ENCODE measurements at places on chromosomes 11 and 22. TPM values are rescaled to one million over a fixed set of nuclear protein-coding genes. Genes with fewer than 3 reads are reported as not detected.

- no peak for DNase-seq
Measured at GRCh38 chr11:35257281-35257680, 118.3 kb downstream of the CD44 start.

- no peak for DNase-seq
Measured at GRCh38 chr11:11807811-11808782, 33.7 kb upstream of the USP47 start.

The CRYBB2 gene
- not detected for total RNA-seq

GRCh38 chr11:45663486-45664375, 1.7 kb downstream of the CHST1 start:
- no peak for DNase-seq

The SLCO2B1 gene
- total RNA-seq, result 22.7 TPM

DNA sequence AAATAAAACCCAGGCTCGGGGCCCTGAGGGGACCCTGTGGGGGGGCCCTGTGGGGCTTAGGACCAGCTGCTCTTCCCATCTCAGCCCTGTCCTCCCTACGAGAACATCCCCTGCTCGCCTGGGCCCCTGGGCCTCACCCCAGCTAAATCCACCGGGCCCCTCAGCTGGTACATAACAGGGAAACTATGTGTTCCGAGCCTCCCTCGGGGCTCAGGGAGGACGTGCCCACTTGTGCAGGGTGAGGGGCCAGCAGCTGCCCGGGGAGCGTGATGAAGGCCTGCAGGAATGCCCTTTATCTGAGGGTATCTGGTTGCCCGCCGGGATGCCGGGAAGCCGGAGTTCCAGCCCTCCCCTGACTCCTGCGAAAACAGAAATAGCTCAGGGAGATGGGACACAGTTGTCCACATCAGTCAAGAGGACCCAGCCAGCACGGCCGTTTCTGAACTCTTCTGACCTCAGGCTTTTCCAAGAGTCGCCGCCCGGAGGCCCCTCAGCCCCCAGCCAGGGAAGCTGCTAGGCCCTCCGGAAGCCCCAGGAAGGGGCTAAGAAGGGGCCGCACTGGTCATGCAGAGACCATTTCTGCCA, 20.6 kb downstream of the MRPL23 start:
- no peak for DNase-seq

The SLC22A6 gene
- total RNA-seq, result not detected

GRCh38 chr11:67642173-67643120, 2.9 kb upstream of the TBX10 start:
- no peak for DNase-seq

The HPX gene
- 0.44 TPM for total RNA-seq

DNA sequence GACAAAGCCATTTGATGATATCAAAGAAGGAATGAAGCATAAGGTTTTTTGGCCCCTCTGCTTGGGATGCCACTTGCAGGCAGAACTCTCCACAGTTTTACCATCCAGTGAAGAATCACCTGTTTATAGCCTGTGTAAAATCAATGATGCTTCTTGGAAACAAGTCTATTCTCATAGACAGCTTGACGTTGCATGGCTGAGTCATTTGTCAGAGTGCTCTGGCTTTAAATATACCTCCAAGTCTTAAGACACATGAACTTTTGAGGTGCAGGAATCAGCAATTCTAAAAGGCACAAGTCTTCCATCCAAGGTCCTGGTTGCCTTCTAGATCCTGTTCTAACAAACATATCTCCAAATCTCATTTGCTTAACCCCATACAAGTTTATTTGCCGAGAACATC, 53.6 kb upstream of the KIRREL3 start:
- no peak for DNase-seq

GRCh38 chr11:107549253-107549953, 16.1 kb downstream of the ALKBH8 start:
- no peak for DNase-seq

The KCNC1 gene
- total RNA-seq, result not detected

DNA sequence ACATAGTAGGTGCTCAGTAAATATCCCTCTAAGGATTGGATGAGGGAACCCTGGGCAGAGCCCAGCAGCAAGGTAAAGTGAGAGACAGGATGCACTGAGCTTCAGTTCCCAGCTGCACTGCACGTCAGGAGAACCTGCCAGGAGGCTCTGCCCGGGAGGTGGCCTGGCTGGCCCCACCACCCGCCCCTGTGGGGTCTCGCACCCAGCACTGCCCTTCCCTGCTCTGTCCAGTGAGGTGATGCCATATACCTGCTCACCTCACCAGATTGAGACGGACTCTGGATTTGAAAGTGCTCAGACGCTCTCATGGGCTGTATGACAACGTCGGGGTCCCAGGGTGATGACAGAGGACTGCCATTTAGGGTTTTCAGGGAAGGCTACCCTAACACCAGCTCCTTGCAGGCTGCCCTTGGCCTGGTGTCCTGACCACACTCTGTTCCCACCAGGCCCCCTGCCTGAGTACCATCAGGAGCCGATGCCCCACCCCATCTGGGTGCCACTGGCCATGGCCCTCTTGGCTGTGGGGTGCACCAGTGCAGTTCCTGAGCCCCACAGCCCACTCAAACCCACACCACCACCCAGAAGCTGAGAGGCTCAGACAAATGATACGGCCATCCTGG, 61.7 kb upstream of the FGF3 start:
- peak; percentile 5 for DNase-seq

The CCDC15 gene
- 0.25 TPM for total RNA-seq

GRCh38 chr11:74453373-74453975, 13.9 kb downstream of the KCNE3 start:
- DNase-seq, result peak; percentile 57

DNA sequence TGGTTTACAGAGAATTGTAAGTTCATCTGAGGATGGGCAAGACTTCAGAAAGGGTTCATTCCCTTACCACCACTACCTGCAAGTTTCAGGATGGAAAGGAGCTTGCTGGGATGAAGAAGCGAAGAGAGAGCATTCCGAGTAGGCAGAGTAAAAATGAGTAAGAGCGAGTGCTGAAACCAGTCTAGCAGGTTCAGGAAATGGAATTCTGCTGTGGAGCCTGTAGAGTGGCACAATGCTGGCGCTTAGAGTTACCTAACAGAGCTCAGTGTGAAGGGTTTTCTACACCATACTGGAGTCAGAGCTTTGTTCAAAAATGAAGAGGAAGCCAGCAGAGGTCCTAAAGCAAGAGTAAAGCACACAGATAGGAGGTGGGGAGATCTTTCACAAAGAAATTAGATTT, 179.2 kb upstream of the ZC3H12C start:
- no peak for DNase-seq

- no peak for DNase-seq
Measured at GRCh38 chr22:33969045-33969444, 48.8 kb upstream of the LARGE1 start.

The NOX4 gene
- 3.5 TPM for total RNA-seq

DNA sequence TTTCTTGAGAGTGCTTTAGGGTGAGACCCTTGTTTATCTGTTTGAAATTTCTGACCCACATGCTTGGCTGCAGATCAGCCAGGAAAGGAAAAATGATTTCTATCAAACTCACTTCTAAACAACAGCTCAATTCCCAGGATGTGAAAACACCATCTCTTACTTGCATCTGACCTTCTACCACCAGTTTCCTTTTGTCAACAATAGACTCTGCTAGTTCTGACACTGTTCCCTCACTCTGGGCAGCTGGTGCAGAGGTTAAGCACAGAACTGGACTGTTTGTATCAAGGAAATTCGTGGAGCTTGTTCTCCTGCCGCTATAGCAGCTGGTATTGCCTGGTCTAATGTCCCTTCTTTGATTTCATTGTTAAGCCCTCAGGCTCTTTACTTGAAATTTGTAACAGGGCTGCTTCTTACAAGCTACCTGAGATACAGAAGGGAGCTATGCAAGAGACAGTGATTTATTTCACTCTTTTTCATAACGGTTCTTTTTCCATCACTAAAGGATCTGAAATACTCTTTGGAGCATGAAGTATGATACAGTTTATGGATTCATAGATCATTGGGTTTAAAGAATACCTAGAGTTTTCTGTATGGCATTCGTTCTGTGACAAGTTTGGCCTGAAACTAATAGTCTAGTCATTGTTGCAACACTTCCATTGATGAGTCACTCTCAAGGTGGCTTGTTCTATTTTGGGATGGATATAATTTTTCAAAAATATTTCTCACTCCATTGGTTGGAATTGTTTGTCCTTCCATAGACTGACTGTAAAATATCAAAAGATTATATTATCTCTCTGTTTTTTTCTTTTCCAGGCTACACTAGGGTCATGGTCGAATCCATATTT, 178.2 kb upstream of the ZC3H12C start:
- no peak for DNase-seq

DNA sequence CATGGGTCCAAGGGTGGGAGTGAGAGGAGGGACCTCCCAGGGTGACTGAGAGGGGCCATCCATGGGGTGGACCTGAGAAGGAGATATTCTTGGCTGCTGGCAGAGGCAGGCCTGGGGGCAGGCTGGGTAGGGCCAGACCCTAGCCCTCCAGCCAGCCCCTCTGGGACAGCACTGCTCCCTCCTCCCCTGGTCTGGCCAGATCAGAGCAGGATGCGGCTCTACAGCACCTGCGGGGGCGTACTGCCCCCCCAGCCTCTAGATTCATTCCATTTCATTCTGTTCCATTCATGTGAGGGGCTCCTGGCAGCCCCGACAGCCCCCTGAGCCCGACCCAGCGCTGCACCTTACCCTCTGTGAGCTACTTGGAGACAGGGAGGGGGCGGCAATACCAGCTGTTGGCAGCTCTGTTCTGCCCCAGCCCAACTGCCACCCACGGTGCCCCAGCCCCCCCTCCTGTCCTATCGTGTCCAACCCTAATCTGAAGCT, 34.3 kb upstream of the MYRF start:
- no peak for DNase-seq

- DNase-seq, result no peak
Measured at GRCh38 chr11:111173221-111173620, 72.3 kb upstream of the POU2AF2 start.

DNA sequence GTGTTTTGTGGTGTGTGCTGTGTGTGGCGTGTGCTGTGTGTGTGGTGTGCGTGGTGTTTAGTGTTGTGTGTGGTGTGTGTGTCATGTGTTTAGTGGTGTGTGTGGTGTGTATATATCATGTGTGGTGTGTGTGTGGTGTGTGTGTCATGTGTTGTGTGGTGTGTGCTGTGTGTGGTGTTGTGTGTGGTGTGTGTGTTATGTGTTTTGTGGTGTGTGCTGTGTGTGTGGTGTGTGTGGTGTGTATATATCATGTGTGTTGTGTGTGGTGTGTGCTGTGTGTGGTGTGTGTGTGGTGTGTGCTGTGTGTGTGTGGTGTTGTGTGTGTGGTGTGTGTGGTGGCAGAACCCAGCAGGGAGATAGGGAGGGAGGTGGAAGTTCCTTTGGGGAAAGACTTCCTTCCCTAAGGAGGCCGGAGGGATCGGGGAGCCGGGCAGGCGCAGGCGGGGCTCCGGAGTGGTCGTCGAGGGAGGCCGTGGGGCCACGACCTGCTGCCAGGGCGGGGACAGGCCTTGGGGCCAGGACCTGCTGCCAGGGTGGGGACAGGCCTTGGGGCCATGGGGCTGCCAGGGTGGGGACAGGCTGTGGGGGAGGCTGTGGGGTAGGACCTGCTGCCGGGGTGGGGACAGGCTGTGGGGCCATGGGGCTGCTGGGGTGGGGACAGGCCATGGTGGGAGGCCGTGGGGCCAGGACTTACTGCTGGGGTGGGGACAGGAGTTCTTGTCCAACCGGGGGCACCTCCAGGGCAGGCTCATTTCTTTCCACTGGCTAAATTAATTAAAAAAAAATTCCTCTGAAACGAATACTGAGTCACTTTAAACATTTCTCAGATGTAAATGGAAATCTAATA, 15.2 kb downstream of the PIM3 start:
- DNase-seq, result peak; percentile 12

- DNase-seq, result no peak
Measured at GRCh38 chr22:39717099-39717498, 146.5 kb downstream of the CACNA1I start.

DNA sequence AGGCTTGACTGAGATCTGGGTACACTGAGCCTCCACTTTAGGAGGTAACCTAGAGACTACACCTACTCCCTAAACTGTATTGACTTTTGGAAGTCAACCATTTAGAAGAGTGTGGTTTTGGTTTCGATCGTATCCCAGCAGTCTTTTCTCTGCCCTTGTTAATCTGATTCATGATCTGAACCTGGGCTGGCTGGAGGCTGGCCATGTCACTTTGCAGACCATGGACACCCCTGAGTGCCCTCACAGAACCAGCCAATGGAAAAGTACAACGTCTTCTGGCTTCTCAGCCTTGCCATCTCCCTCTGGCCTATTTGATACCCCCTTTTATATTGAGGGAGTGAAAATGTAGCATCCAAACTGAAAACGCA, 10.8 kb downstream of the EHF start:
- DNase-seq, result no peak

The ANKK1 gene
- total RNA-seq, result not detected

- no peak for DNase-seq
Measured at GRCh38 chr11:2154195-2154585, 6.8 kb downstream of the INS start.

DNA sequence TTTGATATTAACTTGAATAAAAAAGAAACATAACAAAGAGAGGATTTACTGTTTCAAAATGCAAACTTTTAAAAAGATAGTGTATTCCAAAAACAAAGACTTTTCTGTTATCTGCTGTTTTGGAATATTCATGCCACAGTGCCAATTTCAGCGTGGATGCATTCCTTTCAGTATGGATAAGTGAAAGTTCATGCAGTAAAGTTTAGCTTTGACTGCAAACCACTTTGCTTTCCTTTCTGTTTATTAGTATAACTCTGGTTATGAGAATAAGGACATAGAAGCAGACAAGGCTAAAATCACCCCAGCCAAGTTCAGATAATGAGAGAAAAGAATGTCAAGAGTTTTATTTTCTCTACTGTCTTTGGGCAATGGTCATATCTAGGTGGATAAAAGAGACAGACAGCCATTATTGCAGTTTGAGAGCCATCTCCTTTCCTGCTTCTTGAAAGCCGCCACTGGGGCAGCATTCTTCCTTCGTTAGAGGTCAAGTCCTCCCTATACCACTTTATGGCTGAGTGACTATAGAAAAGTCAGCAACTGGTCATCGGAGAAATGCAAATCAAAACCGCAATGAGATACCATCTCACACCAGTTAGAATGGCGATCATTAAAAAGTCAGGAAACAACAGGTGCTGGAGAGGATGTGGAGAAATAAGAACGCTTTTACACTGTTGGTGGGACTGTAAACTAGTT, 82.4 kb upstream of the BLID start:
- DNase-seq, result no peak

DNA sequence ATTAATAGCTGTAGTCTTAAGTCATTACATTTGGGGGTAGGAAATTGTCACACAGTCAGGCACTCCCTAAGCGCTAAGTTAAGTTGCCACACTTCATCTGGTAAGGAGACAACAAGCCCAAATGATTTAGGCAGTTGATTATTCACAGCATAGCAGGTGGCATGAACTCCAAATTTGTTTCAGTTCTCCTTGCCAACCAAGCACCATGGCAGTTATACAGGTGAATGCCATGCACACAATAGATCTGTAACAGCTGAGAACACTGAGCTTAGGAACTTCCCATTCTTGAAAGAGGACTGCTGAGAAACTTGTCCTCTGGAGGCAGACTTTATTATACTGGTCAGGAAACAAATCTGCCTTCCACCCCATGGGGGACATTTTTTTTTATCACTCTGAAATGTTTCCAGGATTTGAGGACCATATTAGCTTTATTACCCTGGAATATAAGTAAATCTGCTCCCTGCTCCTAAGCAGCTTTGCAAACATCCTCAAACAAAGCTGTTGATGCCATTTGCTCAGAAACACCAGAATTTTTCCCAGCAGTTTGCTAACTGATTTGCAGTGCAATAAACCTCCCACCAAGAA, 5.1 kb upstream of the INTS4 start:
- no peak for DNase-seq

GRCh38 chr11:2587976-2588748, 111.6 kb downstream of the KCNQ1OT1 start:
- peak; percentile 10 for DNase-seq

All from left ventricle myocardium inferior (tissue), 1 donor.